ENCODE measurements at places on chromosomes 3 and 15.

- no peak for DNase-seq
Observed at GRCh38 chr3:14524311-14524711, 15.8 kb downstream of the GRIP2 start.

DNA sequence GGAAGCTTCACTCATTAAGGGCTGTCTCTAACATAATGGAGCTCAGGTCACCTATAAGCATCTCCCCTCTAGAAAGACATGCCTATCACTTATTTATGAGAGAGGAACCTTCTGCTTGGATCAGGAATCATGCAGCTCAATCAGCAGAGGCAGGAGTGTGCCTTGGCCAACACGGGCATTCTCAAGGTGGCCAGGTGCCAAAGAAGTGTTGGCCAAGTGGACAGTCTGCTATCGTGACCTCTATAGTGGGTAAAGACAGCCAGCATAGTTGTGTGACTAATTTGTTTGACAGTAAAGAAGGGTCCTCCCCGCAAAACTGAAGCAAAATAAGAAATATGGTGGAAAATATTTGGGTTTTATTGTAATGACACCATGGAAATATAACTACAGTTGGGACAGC, 14.7 kb upstream of the AGTR1 start:
- DNase-seq, result no peak

- DNase-seq, result peak; percentile 49
Observed at GRCh38 chr3:11671648-11672100, 28.0 kb upstream of the VGLL4 start.

- DNase-seq, result no peak
Observed at GRCh38 chr3:58018892-58019742, 10.9 kb downstream of the FLNB start.

GRCh38 chr3:17632401-17633100, 109.9 kb downstream of the TBC1D5 start:
- peak; percentile 64 for DNase-seq

- no peak for DNase-seq
Observed at GRCh38 chr3:127215714-127216414, 22.9 kb downstream of the PRR23E start.

GRCh38 chr15:70596354-70597055, 166.9 kb downstream of the UACA start:
- no peak for DNase-seq

GRCh38 chr3:48564022-48564421, 441 bp upstream of the UCN2 start:
- peak; percentile 76 for DNase-seq

DNA sequence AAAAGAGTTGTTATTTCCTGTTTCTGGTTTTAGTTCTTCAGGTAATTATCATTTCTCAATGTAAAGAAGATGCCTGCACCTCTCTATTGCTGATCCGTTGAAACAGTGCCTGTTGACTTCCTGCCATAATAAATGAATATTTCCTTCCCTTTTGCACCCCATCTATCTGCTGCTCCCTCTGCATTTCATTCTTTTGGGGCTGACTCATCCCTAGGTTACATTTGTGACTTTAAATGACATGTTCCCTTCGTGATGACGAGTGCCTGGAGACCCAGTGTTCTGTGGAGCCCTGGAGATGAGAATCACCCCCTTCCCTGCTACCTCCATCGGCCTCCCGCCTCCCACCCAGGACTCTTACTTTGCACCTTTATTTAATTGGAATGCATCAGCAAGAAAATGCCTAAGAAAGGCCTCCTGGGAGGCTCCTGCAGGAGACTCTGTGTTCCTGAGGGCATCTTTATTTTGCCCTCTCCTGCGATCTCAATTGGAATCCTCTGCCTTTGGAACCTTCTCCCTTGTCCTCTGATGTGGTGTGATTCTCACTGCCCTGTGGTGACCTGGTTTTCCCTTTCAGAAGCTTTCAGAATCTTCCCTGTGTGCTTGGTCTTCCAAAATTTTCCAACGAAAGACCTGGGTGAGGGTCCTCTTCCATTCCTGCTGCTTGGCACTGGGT, 13.7 kb downstream of the LRRK1 start:
- peak; percentile 18 for DNase-seq

- no peak for DNase-seq
Observed at GRCh38 chr3:123386477-123387040, 62.3 kb downstream of the ADCY5 start.

DNA sequence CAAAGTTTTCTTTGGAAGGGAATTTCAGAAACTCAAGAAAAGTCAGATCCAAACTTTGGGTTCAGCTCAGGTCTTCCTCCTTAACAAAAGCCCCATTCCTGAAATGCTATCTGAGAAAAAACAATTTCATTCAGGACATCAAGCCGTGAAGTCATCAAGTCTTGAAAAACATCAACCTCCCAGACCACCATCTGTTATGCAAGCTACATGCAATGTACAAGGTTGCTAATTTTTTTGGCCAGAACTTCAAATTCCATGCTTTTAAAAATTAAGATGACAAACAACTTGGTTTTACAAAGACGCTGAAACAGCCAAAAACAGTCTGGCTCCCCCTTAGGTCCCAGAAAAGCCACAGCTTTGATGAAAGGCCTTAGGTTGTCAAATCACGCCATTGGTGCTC, 53.9 kb upstream of the WNT5A start:
- no peak for DNase-seq

DNA sequence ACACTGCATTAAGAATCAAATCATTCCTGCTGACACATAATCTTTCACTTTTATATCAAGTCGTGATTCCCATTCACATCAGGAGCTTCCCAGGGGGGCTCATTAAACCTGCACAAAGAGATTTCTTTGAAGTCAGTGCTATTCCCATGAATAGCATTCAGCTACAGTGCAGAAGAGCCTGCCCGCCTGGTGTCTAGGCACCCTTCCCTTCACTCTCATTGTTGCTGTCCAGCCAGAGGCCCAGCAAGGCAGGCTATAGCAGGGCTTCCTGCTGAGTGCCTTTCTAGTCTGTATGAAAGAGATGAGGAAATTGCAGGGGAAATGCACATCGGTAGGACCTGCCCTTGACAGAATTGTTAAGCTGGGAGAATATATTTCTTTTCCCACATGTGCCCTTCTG, 4.5 kb upstream of the GJD2 start:
- DNase-seq, result no peak

DNA sequence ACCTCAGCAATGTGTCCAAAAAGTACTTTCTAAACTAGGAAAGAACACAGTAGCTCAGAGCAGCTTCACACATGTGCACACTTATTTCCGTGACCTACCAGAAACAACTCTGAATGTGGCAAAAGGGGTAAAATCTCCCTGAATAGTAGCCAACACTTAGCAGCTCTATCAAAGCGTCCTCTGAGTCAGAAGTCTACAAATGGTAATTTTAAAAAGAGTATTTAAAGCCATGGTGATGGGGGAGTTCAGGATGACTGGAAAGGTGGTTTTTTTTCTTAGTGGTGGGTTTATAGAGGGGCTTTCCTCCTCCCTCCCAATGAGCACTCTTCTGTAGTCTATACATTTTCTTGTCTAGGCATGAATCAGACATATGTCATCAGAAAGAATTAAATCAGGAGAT, 223.8 kb upstream of the PRICKLE2 start:
- DNase-seq, result no peak

DNA sequence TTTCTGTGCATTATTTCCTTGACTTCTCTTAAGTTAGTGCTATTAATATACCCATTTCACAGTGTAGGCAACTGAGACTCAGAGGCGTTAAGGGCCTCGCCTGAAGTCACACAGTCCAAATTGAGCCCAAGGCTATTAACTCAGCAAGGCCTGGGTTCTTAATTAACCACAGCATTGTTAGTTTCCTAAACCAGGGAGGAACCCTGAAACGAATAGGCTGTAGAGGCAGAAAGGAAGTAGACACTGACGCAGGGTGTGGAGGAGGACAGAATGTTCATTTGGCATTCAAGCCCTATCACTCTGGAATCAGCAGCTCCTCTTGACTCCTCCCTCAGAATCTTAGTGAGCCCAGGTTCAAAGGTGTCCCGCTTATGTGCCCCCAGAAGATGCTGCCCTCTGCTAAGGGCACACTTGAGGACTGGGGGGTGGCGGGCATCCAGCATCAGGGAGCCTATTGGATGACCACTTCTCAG, 13.9 kb downstream of the ARHGEF3 start:
- DNase-seq, result no peak

DNA sequence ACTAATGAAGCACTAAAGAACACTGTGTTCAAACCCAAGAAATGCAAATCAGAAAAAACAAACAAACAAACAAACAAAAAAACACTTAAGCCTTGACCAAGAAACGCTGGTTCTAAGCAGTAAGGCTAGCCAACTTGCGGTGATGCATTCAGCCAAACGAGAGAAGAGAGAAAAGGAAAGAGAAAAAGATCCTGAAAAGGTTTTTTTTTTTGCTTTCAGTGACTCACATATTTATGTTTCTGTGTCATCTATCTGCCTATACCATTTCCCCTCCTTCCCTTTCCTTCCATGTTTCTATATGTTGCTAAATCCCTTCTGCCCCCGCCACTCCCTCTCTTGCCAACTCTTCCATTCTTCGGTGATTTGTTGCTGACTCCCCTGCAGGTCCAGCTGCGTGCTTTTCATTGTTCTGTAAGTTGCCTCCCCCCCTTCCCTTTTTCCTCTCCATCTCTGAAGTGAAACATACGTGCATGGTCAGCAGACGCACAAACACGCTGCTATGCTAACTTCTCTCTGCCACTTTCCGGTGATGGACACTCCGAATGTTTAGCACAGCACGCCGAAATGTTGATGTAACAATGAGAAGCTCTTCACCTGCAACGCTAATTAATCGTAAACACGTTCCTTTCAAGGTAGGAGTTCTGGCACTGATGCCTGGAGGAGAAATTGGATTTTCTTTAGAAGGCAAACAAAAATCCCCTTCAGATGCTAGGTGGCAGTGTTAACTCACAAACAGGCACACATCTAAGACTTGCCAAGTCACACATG, 154.4 kb downstream of the TUSC7 start:
- no peak for DNase-seq

- DNase-seq, result no peak
Observed at GRCh38 chr15:51403072-51403878, 61.8 kb downstream of the GLDN start.

DNA sequence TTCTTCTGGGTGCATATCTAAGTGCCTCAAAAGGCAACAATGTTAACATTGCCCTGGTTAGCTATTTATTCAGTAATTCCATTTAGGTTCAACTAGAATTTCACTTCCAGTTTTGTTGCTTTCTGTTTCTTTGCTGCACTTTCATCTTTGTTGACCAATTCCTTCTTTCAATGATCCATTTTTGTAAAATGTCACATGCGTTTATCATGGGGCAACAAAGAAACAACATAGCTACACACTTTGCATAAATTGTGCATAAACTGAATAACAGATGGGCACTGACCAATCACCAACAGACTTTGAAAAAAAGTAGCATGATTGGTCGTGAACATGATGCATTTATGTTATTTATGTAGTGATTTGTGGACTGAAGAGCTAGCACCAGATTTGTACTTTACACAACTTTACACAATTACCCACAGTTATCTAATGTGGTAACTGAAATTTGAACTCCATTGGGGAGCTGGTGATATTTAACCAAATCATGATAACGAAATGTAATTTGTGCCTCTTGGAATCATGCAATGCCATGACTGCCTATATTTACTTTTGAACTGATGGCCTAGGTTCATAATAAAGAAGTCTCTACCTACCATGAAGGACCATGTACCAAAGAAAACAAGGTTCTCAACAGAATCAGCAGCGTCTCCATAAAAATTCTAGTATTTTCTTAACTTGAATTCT, 7.1 kb upstream of the CPOX start:
- no peak for DNase-seq

DNA sequence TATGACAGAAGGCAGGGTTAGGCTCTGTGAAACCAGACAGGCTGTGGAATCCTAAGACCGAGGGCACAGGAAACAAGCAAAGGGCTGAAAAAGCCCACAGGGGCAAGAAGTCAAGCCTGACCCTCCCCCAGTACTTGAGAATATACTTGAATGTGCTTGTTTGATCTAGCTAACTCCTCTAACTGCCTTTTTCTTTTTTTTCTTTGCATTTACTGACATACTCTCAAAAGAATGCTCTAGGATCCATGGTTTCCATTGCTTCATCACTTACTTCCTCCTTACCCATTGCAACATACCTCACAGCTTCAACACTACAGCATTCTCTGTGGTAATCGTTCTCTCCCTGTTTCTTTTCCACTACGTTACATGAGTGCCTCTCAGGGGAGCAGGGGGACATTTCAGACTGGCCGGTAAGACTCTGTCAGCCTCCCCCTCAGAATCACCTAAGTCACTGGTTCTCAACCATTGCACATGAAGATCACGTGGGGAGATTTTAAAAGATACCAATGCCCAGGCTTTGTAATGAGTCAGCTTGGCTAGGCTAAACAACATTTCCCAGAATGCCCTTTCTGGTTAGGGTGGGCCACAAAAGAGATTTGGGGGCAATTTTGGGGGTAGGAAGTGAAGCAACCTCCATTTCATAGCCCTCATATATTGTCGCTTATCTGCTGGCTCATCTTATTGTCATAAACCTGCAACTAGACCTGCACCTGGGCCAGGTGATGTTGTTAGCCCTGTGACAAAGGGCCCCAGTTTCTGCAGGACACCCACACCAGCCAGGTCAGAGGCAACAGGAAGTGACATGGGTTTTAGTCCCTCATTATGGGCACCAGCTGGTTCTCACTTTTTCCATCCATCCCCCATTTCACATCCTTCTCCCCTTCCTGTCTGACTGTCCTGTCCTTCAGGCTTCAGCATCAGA, 24.6 kb upstream of the RSL24D1 start:
- DNase-seq, result peak; percentile 99

DNA sequence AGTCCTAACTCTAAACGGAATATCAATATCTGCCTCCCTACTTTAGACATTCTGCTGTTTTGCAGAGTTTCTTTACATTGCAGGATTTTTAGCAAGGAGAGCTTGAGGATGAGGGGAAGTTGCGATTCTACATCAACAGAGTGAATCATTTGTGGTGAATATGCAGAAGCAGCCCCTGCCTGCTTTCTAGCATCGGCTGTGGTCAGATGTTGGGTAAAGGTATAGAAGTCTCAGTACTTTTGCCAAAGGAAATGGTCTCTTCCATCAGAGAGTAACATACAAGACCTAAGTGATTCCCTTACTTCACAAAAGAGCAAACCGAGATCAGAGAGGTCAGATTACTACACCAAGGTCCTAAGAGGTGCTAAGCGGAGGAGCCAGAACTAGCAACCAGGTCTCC, 15.2 kb downstream of the ST3GAL6 start:
- DNase-seq, result peak; percentile 87

GRCh38 chr15:85727068-85727467, 67.7 kb downstream of the KLHL25 start:
- DNase-seq, result no peak

All from AML-193 (cell line).